ENCODE measurements at places on chromosomes 11 and 22. TPM values are rescaled to one million over a fixed set of nuclear protein-coding genes. Genes with fewer than 3 reads are reported as not detected.

The TMEM86A gene
- total RNA-seq, result 0.83 TPM

The RAG2 gene
- total RNA-seq, result not detected

The PHF21B gene
- 0.17 TPM for total RNA-seq

The CTR9 gene
- 33.9 TPM for total RNA-seq

The TCIRG1 gene
- 42.1 TPM for total RNA-seq

The TRPM5 gene
- not detected for total RNA-seq

The OR5B3 gene
- total RNA-seq, result not detected

The KCNK4 gene
- not detected for total RNA-seq

The KCNC1 gene
- total RNA-seq, result not detected

The INSC gene
- total RNA-seq, result 0.77 TPM

The CYB5R2 gene
- 17.2 TPM for total RNA-seq

The FIBIN gene
- 112 TPM for total RNA-seq

The PIWIL4 gene
- total RNA-seq, result 3.3 TPM

The TMEM191C gene
- total RNA-seq, result 2.6 TPM

The APOA5 gene
- not detected for total RNA-seq

The CRACR2B gene
- total RNA-seq, result 1.0 TPM

The MS4A12 gene
- not detected for total RNA-seq

The PTGDR2 gene
- 0.26 TPM for total RNA-seq

The BLID gene
- total RNA-seq, result 7.9 TPM

The UBQLNL gene
- total RNA-seq, result under 0.01 TPM

The FKBP2 gene
- 60.9 TPM for total RNA-seq

The SLC22A12 gene
- total RNA-seq, result not detected

The GALR3 gene
- not detected for total RNA-seq

The MUC5B gene
- not detected for total RNA-seq

The ETS1 gene
- 51.7 TPM for total RNA-seq

The MUC6 gene
- not detected for total RNA-seq

The ASRGL1 gene
- total RNA-seq, result not detected

The OR2AG1 gene
- not detected for total RNA-seq

The CALCA gene
- total RNA-seq, result not detected

The PRDM11 gene
- 3.9 TPM for total RNA-seq

The DDI1 gene
- not detected for total RNA-seq

The ANO5 gene
- total RNA-seq, result 0.77 TPM

The GRAP2 gene
- not detected for total RNA-seq

The BACE1 gene
- 17.7 TPM for total RNA-seq

The LMF2 gene
- 25.9 TPM for total RNA-seq

The HOATZ gene
- not detected for total RNA-seq

The FREY1 gene
- total RNA-seq, result 0.83 TPM

The SLC22A8 gene
- not detected for total RNA-seq

The TMA7B gene
- not detected for total RNA-seq

The NXPE2 gene
- not detected for total RNA-seq

The NPTXR gene
- total RNA-seq, result 2.0 TPM
